ENCODE measurements at places on chromosomes 13 and 19. TPM values are rescaled to one million over a fixed set of nuclear protein-coding genes. Genes with fewer than 3 reads are reported as not detected.

The OR7C1 gene
- not detected for total RNA-seq

The KIR2DL3 gene
- not detected for total RNA-seq

The NCAN gene
- total RNA-seq: not detected

The CERS1 gene
- 0.13 TPM for total RNA-seq

The CDK8 gene
- total RNA-seq: 17.2 TPM

The CTXN1 gene
- 1.3 TPM for total RNA-seq

The ZNF607 gene
- 4.3 TPM for total RNA-seq

The METTL21C gene
- 0.11 TPM for total RNA-seq

The URAD gene
- total RNA-seq: not detected

The ZNF230 gene
- 5.2 TPM for total RNA-seq

The PALM3 gene
- total RNA-seq: under 0.01 TPM
